Camera-type eye (tissue), 1 donor: ENCODE measurements at places on chromosomes 1 and 21. TPM values are rescaled to one million over a fixed set of nuclear protein-coding genes. Genes with fewer than 3 reads are reported as not detected.

Gene MTR
- 31.6 TPM for total RNA-seq

Gene CFHR2
- not detected for total RNA-seq

Gene OR2AJ1
- total RNA-seq, result not detected

Gene WNT9A
- 4.3 TPM for total RNA-seq

Gene AMY1A
- total RNA-seq, result not detected
